ENCODE measurements at places on chromosomes 13 and 19.

GRCh38 chr19:38842439-38843174 is 7.2 kb downstream of the HNRNPL start:
- DNase-seq, result no peak

DNA sequence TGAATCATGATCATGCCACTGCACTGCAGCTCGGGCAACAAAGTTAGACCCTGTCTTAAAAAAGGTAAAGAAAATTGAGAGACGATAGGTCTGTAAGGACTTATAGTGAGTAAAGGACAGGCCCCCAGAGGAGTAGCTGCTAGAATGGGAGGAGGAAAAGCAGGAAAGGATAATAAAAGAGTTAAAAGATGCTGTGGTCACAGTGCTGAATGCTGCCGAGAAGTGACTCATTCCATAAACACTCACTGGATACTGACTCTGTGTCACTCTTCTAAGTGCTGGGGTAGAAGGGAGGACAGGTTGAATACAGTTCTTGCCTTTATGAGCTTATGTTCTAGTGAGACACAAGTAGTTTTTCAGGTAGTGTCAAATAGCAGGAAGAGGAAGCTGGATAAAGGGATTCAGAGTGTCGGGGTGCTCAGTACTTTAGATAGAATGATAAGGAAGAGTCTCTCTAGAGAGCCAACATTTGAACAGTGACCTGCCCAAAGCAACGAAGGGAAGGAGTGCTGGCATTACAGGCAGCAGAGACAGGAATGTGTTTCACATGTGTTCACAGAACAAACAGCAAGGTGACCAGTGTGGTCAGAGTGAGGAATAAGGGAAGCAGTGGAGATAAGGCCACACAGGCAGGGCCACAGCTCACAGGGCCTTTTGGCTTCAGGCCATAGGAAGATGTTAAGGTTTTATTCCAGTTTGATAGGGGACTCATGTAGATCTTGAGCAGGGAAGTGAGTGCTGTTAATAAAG is 1240.5 kb downstream of the UQCRFS1 start:
- no peak for DNase-seq

DNA sequence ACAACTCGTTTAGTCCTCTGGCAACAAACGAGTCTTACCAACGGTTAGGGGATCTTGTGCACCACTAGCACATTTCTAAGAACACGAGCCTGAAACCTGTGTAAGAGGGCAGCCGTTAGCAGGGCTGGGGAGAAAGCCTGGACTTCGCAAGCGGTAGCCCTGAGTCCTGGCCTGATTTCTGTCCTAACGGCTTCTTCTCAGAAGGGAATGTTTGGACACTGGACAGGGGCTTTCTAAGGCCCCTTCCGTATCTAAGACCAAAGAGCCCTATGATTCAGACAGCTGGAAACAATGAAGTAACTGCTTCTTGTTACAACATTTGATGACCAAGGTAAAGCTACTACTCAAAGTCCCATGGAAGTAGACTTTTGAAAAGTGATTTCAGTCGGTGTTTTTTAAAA is 2.2 kb downstream of the ANKRD10 start:
- no peak for DNase-seq

DNA sequence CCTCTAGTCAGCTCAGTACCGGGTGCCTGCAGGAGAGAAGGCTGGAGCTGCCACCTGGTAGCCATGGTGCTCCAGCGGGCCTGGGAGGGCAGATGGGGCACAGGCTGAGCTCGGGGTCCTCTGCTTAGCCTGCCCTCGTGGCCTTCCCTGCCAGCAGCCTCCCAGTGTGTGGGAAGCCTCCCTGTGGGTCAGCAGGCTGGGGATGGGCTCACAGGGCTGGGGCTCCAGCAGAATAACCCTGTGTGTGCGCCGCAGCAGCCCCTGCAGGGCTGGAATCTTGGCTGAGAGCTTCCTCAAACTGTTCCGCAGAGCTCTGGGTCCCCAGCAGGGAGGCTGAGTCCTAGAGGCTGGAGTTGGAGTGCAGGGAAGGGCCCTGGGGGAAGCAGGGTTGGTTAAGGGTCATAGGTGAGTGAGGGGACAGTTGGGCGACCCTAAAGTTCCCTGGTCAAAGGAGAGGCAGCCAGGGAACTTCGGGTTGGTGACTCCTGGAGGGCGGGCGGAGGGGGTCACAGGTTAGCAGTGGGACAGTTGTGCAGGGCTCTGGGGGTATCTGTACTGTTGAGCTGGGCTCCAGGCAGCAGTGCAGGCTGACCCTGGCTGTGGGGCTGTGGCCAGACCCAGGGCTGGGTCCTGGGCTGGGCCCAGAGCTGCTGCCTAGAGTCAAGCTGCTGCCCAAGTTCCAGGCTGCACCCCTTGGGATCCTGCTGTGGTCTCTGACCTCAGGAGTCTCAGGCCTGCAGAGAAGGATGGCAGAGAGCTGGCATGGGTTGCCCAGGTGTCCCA is 14.0 kb downstream of the ARHGAP33 start:
- DNase-seq, result no peak

DNA sequence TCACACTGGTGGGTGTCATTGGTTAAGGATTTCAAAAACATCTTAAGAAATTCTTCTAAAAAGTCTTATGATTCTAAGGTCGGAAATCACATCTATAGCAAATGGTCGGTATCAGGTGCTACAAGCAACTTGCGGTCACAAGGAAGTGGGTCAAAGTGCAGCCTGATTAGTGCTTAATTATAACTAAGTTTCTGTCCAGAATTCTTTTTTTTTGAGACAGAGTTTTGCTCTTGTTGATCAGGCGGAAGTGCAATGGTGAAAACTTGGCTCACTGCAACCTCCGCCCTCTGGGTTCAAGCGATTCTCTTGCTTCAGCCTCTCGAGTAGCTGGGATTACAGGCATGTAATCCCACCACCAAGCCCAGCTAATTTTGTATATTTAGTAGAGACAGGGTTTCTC is 1.2 kb upstream of the GDF15 start:
- DNase-seq, result no peak

All from left renal pelvis (tissue), 4 donors.